Cardiac septum (tissue), 1 donor: ENCODE measurements at places on chromosomes 16 and 17. TPM values are rescaled to one million over a fixed set of nuclear protein-coding genes. Genes with fewer than 3 reads are reported as not detected.

DNA sequence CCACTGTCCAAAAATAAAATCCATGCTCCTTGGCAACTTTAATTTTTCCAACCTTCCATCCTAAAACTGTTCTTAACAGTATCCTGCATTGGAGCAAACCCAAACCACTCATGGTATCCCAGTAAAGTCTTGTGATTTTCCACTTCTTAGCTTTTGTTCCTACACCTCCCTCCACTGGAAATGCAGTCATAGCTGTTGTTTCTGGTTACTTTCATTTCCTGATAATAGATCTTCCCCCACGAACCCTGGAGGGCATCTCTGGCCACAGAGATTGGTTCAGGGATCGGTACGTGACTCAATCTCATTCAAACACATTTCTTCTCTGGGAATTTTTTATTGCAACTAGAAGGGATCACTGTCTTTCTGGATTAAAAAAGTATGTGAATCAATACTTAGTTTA lies 276.0 kb downstream of the GRIN2A start:
- DNase-seq = no peak

DNA sequence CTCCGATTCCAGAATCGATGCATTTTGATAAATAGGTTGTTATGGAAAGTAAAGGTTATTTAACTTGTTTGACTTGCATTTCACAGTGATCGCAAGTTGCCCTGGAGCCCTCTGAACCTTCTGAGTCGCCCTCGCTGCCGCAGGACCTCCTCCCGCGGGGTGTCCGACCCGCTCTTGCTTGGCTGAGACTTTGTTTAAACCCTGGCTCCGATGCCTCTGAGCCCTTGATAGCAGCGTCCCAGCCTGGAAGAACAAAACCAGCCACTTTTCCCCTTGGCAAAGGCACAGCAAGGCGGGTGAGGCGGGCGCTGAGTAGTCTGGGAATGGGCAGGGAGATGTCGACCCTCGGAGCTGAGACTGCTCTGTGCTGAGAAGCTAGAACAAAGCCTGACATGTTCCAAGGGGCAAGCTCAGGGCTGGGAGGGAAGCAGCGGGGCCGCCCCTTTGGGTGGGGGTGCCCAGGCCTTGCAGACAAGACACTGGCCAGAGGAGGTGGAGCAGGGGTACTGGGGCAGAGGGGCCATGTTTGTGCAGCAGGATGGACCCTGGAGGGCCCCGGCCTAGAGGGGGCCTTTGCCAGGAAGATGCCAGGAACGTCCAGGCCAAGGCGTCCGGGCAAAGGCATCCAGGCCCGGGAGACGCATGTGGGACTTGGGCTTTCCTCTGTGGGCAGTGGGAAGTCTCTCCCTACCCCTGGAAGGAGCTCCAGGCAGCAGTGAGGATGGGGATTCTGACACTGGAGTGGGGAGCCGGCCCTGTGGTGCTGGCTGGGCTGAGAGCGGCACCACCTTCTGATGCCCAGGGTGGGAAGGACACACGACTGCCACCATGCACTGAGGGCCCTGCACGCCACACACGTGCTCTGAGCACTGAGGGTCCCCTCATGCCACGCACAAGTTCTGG lies 30.3 kb upstream of the CDH15 start:
- DNase-seq = no peak

Gene TBX2
- total RNA-seq = 17.2 TPM

Gene SHISA6
- total RNA-seq = 0.35 TPM

- DNase-seq = no peak
Observed at GRCh38 chr16:15594711-15595320, 48.1 kb downstream of the MARF1 start.

- no peak for DNase-seq
Observed at GRCh38 chr17:35116845-35117244, 2.8 kb downstream of the RAD51D start.

- DNase-seq = no peak
Observed at GRCh38 chr17:40020146-40020545, 4.9 kb downstream of the CSF3 start.

Gene EVPLL
- total RNA-seq = not detected

DNA sequence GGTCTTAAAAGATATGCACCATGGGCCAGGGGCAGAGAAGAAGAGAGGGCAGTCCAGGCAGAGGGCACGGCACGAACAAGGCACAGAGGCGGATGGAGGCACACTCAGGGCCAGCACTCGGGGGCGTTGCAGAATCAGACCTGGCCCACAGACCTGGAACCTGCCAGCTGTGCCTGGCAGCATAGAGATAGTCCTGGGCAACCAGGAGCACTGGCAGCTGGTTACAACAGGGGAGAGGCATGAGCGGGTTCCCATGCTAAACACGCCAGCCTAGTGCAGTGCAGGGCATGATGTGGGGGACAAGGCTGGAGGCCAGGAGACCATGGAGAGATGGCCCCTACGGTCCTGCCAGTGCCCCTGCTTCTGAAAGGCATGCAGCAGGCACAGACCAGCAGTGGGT lies 56.9 kb upstream of the RBFOX3 start:
- DNase-seq = peak; percentile 50
